Activated CD8-positive, alpha-beta T cell treated with anti-CD3 and anti-CD28 coated beads, Interleukin-2, amount 10 ng/mL, durations not matched to agents 7 days and 5 days (primary cell): ENCODE measurements at places on chromosomes 4 and X.

GRCh38 chrX:133213117-133213516 lies 5.0 kb downstream of the TFDP3 start:
- no peak overlapping the region for H3K27ac ChIP-seq
- DNase-seq, result no peak
- H3K27me3 ChIP-seq, result no peaks in the 10 kb centered on the region

DNA sequence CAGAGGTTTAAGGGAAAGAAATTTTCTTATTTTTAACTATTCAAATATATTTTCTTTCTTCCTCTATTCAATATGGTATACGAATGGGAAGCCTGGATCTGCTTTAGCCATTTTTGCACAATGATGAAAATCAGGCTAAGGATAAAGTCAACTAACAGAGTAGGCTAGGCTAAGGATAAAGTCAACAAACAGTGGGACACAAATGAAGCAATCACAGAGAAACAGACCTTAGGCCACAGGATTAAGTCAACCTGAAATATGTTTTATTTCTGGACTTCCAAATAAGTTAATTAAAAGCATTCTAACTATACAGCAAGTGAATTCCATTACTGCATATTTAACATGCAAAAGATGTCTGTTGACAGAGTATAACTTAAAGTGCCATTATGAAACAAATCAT lies 17.0 kb downstream of the DYNLT3 start:
- H3K4me1 ChIP-seq, result peaks cover 9% of the 10 kb centered on the region
- no peak overlapping the region for H3K4me3 ChIP-seq
- H3K27me3 ChIP-seq, result no peaks in the 10 kb centered on the region
- DNase-seq, result no peak
- no peak overlapping the region for H3K27ac ChIP-seq

- no peak overlapping the region for H3K4me3 ChIP-seq
- H3K27me3 ChIP-seq, result peaks cover 4% of the 10 kb centered on the region
- no peaks in the 10 kb centered on the region for H3K36me3 ChIP-seq
- H3K4me1 ChIP-seq, result peaks cover 39% of the 10 kb centered on the region
Observed at GRCh38 chr4:168514249-168514852, 17.5 kb downstream of the PALLD start.

- H3K4me3 ChIP-seq, result peak overlapping the region; percentile 64
- peaks cover 11% of the 10 kb centered on the region for H3K36me3 ChIP-seq
- peak overlapping the region; percentile 88 for H3K27ac ChIP-seq
- peaks cover 46% of the 10 kb centered on the region for H3K4me1 ChIP-seq
Observed at GRCh38 chr4:113635739-113636437, 125.7 kb downstream of the CAMK2D start.

- no peak overlapping the region for H3K27ac ChIP-seq
- no peaks in the 10 kb centered on the region for H3K36me3 ChIP-seq
- H3K4me3 ChIP-seq, result no peak overlapping the region
- H3K4me1 ChIP-seq, result no peaks in the 10 kb centered on the region
Observed at GRCh38 chr4:42197341-42197740, 44.9 kb upstream of the BEND4 start.

GRCh38 chrX:129572422-129572821 lies 32.4 kb downstream of the OCRL start:
- H3K27me3 ChIP-seq, result no peaks in the 10 kb centered on the region
- H3K4me1 ChIP-seq, result no peaks in the 10 kb centered on the region
- no peak overlapping the region for H3K27ac ChIP-seq
- H3K4me3 ChIP-seq, result no peak overlapping the region

DNA sequence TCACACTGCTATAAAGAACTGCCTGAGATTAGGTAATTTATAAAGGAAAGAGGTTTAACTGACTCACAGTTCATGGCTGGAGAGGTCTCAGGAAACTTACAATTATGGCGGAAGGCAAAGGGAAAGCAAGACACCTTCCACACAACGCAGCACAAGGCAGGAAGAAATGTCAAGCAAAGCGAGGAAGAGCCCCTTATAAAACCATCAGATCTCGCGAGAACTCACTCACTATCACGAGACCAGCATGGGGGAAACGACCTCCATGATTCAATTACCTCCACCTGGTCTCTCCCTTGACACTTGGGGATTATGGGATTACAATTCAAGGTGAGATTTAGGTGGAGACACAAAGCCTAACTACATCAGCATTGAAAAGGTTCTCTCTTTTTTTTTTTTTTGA lies 39.6 kb downstream of the PALLD start:
- peaks cover 9% of the 10 kb centered on the region for H3K27me3 ChIP-seq
- H3K4me3 ChIP-seq, result no peak overlapping the region
- no peak overlapping the region for H3K27ac ChIP-seq
- no peaks in the 10 kb centered on the region for H3K4me1 ChIP-seq

GRCh38 chr4:2510351-2511259 lies 25.8 kb upstream of the FAM193A start:
- H3K27ac ChIP-seq, result peak overlapping the region; percentile 20
- DNase-seq, result no peak
- H3K27me3 ChIP-seq, result no peaks in the 10 kb centered on the region
- peaks cover 74% of the 10 kb centered on the region for H3K36me3 ChIP-seq
- H3K4me1 ChIP-seq, result peaks cover 16% of the 10 kb centered on the region

GRCh38 chrX:96563646-96564045 lies 121.0 kb upstream of the DIAPH2 start:
- no peak overlapping the region for H3K27ac ChIP-seq
- H3K27me3 ChIP-seq, result no peaks in the 10 kb centered on the region
- no peak overlapping the region for H3K4me3 ChIP-seq
- H3K36me3 ChIP-seq, result no peaks in the 10 kb centered on the region
- DNase-seq, result no peak

DNA sequence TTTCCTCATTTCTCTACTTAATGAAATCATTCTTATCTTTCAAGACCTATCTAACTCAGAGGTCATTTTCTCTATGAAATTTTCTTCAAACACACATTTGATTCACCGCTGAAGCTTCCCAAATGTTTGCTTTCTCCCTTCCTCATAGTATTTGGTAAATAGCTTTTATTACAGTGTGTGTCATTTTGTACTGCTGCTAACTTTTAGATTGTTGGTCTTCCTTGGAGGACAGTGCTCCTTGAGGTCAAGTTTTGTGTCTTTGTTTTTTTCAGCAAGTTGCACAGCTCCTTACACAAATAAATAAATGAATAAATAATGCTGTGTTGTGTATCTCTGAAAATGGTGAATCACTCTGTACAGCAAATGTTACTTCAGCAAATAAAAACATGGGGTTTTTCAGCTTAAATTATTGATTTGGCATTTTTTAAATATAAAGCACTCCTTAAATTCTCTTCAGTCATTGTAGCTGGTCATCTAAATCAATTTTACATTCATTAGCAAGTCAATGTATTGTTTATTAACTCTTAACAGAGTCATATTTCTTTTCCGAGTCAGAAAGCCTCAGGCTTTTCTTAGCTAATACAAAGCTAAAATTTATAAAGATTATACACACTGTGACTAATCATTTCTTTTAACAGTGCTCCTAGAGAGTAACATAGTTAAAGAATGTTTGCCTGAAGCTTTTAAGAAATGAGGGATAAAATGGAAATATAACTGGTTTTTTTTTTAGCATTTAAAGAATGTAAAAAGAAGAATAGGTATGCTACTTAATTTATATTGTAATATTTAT lies 30.1 kb upstream of the MAD2L1 start:
- DNase-seq, result no peak
- no peaks in the 10 kb centered on the region for H3K36me3 ChIP-seq
- H3K4me3 ChIP-seq, result no peak overlapping the region
- H3K4me1 ChIP-seq, result peaks cover 4% of the 10 kb centered on the region
- H3K27me3 ChIP-seq, result peaks cover 2% of the 10 kb centered on the region
- no peak overlapping the region for H3K27ac ChIP-seq

DNA sequence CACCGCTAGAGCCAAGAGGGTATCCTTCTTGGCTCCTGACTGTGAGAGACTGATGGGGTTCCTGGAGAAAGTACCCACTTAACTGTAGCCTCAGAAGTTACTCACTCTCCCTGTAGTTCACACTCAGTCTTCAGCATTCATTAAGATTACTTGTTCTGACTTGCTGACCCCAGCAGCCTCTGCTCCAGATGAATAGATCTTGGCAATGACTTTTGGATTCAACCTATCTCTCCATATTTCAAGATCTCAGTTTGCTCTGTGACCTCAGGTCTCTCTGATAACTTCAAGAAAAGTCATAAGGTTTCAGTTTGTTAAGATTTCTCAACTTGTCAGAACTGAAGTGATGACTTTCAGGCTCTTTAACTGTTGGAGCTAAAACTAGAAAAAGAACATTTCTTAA lies 825.6 kb downstream of the PCDH7 start:
- no peak overlapping the region for H3K27ac ChIP-seq
- H3K27me3 ChIP-seq, result no peaks in the 10 kb centered on the region
- no peaks in the 10 kb centered on the region for H3K4me1 ChIP-seq
- no peak overlapping the region for H3K4me3 ChIP-seq
- no peaks in the 10 kb centered on the region for H3K36me3 ChIP-seq

GRCh38 chrX:30938295-30938694 lies 49.2 kb upstream of the TAB3 start:
- H3K4me3 ChIP-seq, result no peak overlapping the region
- H3K36me3 ChIP-seq, result no peaks in the 10 kb centered on the region
- DNase-seq, result no peak
- no peaks in the 10 kb centered on the region for H3K4me1 ChIP-seq

- H3K27ac ChIP-seq, result no peak overlapping the region
- no peak for DNase-seq
- peaks cover 51% of the 10 kb centered on the region for H3K4me1 ChIP-seq
- H3K27me3 ChIP-seq, result peaks cover 81% of the 10 kb centered on the region
- H3K36me3 ChIP-seq, result peaks cover 5% of the 10 kb centered on the region
- peak overlapping the region; percentile 25 for H3K4me3 ChIP-seq
Observed at GRCh38 chr4:112511093-112511802, 4.7 kb downstream of the NEUROG2 start.

DNA sequence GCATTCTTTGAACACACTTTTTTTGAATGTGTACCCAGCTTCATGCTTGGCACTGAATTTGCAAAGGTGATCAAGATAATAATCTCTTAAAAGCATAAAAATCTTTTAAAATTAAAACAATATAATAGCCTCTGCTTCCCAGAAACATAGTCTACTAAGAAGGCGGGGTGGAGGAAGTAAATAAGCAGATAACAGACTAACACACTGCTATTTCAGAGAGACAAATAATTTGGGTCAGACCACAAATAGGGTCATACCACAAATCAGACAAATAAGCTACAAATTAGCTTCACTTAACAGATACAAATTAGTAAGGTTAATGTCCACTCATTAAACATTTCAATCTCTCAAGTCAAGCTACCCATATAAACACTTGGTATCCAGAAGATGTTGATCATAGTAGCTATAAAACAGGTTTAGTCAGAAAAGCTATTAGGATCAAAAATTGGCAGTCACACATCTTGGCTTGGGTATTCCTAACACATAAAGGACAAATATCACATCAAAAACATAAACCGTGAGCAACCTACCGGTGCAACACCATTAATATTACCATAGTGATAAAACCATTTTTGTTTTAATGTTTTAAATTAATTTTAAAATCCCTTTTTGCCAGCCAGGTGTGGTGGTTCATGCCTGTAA lies 47.3 kb downstream of the PPP3CA start:
- peaks cover 1% of the 10 kb centered on the region for H3K36me3 ChIP-seq
- H3K27me3 ChIP-seq, result no peaks in the 10 kb centered on the region
- H3K4me3 ChIP-seq, result no peak overlapping the region
- H3K4me1 ChIP-seq, result peaks cover 4% of the 10 kb centered on the region
- no peak for DNase-seq
- no peak overlapping the region for H3K27ac ChIP-seq
